NCI-H1105 (cell line): ENCODE measurements at places on chromosomes 13 and 19.
A peak's percentile ranks its signal among the peaks of the same experiment; 100 is the strongest.

- DNase-seq, result peak; percentile 74
Measured at GRCh38 chr19:49676136-49676783, 811 bp upstream of the PRMT1 start.

GRCh38 chr13:58919551-58919950 lies 1244.2 kb downstream of the DIAPH3 start:
- no peak for DNase-seq

- no peak for DNase-seq
Measured at GRCh38 chr13:78487707-78488106, 115.6 kb downstream of the POU4F1 start.

- DNase-seq, result no peak
Measured at GRCh38 chr13:111857846-111858560, 208.9 kb upstream of the SOX1 start.

DNA sequence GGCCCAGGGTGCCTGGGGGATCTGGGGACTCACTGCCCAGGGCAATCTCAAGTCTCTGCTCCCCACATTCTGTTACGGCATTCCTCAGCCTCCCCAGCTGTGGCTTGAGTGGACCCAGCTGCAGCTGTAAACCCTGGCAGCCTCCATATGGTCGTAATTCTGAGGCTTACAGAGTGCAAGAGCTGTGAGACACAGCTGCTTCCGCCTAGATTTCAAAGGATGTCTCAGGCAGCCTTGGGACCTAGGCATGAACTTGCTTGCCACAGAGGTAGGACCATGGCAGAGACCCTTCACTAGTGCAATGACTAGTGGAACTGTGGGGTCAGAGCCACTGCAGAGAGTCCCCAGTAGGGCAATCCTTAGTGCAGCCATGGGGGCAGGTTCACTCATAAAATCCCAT lies 297.5 kb downstream of the ENOX1 start:
- DNase-seq, result no peak

DNA sequence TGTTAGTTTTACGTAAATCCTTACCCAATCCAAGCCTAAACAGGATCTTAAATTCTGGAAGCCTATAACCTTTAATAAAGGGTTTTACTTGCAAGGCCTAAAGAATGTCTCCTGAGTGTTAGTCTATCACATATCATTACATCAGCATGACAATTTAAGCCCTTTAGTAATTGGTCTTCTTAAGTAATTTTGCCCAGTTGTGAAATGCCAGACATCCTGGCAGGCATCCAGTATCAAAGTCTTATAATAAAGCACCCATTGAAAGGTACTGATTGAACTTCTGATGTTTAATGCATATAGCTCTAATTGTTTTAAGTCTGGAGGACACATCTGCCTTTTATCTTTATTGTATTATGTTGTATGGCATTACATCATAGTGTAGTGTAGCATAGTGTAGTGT lies 1078.9 kb downstream of the SLITRK1 start:
- no peak for DNase-seq

DNA sequence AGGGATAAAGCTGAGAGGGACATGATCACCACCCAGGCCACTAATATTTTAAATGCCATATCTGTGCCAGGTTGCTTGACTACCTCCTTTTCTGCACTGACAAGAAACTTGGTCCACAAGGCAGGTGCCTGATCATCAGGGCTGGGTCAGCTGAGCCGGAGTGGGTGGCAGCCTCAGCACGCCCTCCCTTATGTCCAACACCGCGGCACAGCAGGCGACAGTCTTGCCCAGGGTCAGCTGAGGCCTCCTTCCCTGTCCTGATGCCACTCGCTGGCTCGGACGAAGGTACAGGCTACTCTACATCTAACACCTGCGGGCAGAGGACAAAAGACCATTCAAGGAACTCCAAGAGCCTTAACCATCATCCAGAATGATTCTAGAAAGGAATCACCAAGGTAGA lies 16.9 kb downstream of the ZC3H4 start:
- no peak for DNase-seq

GRCh38 chr19:45211751-45212381 lies 33.3 kb downstream of the BLOC1S3 start:
- DNase-seq, result no peak

GRCh38 chr19:8161135-8161646 lies 11.8 kb upstream of the FBN3 start:
- DNase-seq, result no peak

GRCh38 chr13:40401911-40402776 lies 264.3 kb downstream of the FOXO1 start:
- DNase-seq, result no peak

GRCh38 chr19:28614634-28615545 lies 598.1 kb downstream of the UQCRFS1 start:
- DNase-seq, result no peak

GRCh38 chr13:48808683-48809082 lies 155.0 kb downstream of the CYSLTR2 start:
- no peak for DNase-seq

DNA sequence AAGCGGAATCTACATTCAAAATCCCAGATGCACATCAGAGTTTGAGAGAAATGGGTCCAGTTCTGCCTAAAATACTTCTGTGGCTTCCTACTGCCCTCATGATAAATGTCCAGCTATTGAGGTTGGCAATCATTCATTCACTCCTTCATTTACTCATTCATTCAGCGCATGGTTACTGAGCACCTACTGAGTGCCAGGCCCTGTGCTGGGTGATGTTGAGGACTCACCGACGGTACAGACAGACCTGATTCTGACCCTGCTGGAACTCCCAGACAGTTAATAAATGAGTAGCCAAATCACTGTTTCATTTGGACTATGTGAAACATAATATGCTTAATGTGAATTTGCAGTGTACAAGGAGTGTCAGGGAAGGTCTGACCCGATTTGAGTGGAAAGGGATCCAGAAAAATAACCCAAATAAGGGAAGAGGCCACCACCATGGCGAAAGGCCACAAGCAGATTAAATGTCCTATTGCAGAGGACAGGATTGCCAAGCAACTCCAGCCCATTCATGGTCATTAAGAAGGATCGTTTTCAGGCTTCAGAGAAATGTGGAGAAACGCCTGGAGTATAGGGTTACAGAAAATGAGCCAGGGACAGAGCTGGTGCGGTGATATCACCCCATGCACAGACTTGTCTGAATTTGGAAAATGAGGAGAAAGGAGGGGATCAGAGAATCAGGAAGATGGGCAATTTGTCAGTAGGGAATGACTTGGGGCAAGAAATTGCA lies 20.5 kb downstream of the DYRK1B start:
- DNase-seq, result no peak

- no peak for DNase-seq
Measured at GRCh38 chr13:70729369-70729768, 621.1 kb upstream of the KLHL1 start.

DNA sequence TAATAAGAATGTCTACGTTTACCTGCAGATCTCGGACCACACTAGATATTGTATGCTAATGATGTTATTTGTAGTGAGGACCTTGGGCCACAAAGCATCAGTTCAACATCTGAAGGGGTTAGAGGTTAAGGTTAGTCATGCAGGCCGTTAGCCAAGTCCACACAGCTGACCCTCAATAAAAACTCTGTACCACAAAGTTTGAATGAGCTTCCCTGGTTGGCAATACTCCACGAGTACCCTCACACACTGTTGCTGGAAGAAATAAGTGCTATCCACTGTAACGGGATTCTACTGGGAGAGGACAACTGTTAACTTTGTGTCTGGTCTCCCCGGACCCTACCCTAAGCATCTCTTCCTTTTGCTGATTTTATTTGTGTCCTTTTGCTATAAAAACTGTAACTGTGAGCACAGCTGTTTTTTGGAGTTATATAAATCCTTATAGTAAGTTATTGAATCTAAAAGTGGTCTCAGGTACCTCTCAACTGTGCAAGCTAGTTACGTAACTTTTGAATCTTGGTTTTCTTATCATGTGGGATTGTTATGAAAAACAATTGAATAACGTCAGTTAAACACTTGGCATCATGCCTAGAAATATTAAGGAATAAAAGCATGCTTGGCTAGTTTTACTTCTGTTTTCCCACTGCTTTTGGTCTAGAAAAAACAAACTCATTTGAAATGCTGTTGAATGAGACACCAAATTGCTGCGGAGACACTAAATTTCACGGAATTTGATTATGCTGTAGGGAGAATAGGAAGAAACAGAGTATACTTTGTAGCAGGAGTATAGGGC lies 181.5 kb downstream of the DNAJC3 start:
- DNase-seq, result no peak

DNA sequence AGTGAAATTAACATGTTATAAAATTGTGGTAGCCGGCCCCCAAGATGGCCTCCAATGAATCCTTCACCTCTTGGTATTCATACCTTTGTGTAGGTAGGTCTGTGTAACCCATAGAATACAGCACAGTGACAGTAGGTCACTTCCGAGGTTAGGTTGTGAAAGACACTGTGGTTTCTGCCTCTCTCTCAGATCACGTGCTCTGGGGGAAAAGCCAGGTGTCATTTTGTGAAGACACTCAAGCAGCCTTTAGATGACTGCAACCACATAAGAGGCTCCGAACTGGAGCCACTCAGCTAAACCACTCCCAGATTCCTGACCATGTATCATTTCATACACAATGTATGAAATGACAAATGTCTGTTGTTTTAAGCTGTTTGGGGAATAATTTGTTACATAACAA lies 9.8 kb upstream of the USPL1 start:
- no peak for DNase-seq

DNA sequence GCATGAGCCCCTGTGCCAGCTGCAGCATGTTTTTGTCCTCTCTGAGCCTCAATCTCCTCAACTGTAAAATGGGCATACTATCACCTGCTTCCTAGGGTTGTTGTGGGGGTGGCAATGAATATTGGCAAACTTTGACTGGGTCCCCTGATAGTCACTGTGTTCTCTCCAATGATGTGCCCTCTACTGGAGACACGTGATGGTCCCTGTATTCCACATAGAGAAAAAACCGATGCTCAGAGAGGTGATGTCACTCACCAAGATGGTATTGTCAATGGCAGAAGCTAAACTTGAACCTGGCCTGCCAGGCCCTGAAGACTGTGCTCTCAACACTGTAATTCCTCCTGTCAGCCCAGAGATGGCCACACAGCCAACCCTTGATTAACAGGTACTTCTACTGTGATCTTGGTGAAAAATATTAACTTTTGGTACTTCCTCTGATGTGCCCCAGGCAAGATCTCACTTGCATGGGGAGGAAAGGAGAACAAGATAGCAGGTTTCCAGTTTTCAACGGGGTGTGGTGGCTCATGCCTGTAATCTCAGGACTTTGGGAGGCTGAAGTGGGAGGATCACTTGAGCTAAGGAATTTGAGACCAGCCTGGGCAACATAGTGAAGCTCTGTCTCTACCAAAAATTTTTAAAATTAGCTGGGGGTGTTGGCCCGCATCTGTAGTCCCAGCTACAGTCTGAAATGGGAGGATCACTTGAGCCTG lies 3.6 kb downstream of the CEACAM20 start:
- no peak for DNase-seq

- DNase-seq, result no peak
Measured at GRCh38 chr13:97028441-97029299, 34.4 kb upstream of the OXGR1 start.

DNA sequence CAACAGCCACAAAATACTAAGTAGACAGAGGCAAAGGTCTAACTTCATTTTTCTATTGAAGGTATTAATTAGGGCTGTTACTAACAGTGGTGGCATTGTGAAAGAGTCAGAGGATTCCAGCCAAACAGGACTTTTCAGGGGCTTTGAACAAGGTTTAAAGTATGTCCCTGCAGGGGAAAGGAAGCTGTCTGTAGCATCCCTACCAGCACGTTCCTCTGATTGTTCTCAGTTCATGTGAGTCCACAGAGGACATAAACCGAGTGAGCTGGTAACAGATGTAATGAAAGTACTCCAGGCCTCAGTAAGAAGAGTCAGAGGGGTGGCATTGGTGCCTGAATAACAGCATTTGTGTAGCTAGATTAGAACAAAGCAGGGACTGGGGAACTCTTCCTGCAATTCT lies 15.3 kb upstream of the SPATA13 start:
- no peak for DNase-seq

DNA sequence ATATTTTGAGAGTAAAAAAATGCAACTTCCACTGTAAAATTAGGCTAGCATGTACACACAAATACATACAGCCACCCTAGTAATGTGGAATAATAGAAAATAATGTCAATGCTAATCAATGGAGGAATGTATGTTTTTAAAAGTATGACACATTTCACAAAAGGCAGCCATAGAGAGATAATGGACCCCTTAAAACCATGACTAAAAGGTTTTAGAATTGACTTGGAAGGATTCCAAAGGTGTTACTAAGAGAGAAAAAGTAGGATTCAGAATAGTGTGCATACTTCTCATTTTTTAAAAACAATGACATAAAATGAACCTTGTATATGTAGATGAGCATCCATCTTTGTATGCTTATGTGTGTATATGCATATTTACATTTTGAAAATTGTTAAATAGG lies 597.9 kb upstream of the PCDH9 start:
- no peak for DNase-seq

GRCh38 chr13:109483284-109483683 lies 303.1 kb downstream of the IRS2 start:
- DNase-seq, result no peak

DNA sequence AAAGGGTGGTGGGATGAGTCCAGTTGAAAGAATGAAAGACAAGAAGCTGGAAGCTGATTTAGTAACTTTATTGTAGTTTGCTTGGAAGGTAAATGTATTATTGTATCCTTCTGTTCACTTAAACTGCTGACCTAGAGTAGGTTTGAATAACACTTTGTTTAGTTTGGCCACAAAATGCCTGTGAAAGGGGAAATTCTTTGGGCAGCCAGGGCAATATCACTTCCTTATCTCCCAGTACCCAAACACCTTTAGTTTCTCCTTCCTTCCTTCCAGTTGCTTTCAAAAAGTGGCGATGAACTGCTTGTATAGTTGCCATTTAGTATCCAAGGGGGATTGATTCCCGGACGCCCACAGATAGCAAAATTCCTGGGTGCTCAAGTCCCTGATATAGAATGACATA lies 120.1 kb downstream of the PAN3 start:
- no peak for DNase-seq

GRCh38 chr13:26628706-26629105 lies 71.2 kb downstream of the WASF3 start:
- no peak for DNase-seq

- DNase-seq, result no peak
Measured at GRCh38 chr19:29495901-29496441, 29.8 kb upstream of the VSTM2B start.

DNA sequence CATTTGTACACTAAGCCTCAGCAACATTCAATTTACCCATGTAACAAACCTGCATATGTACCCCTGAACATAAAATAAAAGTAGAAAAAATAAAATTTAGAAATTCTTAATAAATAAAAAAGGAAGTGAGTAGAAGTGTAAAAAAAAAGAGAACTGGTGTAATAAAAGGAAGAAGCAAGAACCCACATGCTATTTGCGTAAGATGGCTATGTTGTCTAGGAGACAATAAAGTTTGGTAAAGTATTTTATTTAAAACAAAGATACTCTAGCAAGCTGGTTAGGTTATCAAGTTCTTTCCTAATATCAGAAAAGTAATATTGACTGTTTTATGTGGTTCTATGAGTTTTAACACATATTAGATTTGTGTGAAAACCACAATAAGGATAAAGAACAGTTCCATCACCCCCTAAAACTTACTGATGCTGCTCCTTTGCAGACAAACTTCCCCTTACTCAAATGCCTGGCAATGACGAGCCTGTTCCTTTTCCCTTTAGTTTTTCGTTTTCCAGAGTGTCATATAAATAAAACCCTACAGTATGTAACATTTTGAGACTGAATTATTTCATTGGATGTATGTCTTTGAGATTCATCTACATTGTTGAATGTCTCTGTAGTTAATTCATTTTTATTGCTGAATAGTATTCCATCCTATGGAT lies 98.9 kb downstream of the TNFSF13B start:
- DNase-seq, result no peak
